ENCODE measurements at places on chromosomes 16 and 17.

- no peak for DNase-seq
Measured at GRCh38 chr17:41910701-41911391, 7.9 kb downstream of the ACLY start.

DNA sequence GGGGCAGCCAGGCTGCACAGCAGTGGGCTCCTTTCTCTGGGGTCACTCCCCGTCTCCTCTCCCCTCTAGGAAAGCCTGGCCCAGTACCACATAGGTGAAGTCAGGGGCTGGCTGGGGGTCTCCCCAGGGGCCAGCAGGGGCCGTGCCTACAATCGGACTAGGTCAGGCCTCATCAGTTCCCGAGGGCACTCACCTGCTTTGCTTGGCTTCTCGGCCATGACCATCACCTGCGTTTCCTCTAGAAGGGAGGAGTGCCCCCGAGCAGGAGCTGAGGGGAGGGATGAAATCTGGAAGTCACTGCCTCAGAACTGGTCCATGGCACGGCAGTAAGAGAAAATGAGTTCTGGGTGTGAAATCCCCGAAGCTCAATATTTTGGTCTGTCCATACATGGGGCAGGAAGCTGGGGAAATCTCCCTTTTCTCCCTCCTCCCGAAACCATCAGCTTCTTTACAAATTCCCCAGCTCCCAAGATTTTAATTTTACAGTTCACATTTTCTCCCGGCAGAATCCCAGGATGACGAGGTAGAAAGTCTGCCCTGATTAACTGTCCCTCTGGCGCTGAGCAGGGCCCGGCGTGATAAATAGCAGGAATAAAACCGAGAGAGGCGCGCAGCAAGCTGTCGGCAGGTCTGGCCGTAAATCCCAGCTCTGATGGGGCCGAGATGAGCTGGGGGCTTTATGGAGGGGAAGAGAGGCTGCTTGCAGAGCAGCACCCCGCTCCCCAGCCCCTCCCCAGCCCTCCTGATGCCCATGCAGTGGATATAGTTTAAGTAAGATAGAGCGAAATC lies 172.1 kb downstream of the RBFOX3 start:
- no peak for DNase-seq

DNA sequence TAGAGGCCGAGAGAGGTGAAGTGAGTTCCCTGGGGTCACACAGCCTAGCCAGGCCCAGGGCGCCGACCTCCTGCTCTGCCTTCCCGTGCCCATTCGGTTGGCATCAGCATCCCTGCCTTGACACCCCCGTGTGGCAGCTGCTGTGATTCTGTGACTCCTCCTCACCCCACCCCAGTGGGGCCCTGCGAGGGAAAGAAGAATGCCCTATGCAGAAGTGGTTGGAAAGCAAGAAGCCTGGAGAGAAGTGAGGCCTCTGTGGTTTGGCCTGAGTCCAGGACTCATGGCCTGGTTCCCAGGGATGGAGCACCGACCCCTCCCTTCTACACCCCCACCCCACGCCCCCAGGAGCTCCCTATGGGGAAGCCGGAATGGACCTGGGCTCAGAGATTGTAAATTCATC lies 296.2 kb downstream of the SEC14L1 start:
- DNase-seq = no peak

GRCh38 chr16:4940719-4941118 lies 3.8 kb upstream of the PPL start:
- DNase-seq = no peak

- no peak for DNase-seq
Measured at GRCh38 chr17:69227541-69227940, 1.1 kb downstream of the ABCA10 start.

- DNase-seq = no peak
Measured at GRCh38 chr16:78522327-78522726, 422.9 kb downstream of the WWOX start.

- peak; percentile 24 for DNase-seq
Measured at GRCh38 chr17:57739402-57740234, 5.5 kb downstream of the CCDC182 start.

GRCh38 chr17:74239172-74239571 lies 25.8 kb downstream of the TTYH2 start:
- no peak for DNase-seq

- DNase-seq = no peak
Measured at GRCh38 chr16:15960124-15960971, 10.9 kb downstream of the ABCC1 start.

DNA sequence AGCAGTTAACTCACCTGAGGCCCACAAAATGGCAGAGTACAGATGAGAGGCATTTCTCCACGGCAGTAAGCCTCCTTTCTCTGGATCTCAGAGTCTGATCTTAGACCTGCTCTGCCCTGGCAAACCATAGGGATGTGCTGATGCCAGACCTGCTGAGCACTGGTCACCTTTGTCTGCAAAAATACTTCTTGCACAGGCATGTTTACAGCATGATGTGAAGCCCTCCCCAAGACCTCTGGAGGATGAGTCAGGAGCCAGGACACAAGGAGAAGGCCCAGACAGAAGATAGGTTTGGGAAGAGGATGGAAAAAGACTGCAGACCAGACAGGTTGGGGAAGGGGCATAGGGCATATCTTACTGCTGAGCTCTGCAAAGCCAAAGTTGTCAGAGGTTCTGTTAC lies 426.6 kb downstream of the PMP22 start:
- DNase-seq = no peak

GRCh38 chr16:56477096-56477878 lies 25.9 kb downstream of the OGFOD1 start:
- no peak for DNase-seq

GRCh38 chr17:73064084-73064938 lies 28.2 kb downstream of the SLC39A11 start:
- DNase-seq = no peak

DNA sequence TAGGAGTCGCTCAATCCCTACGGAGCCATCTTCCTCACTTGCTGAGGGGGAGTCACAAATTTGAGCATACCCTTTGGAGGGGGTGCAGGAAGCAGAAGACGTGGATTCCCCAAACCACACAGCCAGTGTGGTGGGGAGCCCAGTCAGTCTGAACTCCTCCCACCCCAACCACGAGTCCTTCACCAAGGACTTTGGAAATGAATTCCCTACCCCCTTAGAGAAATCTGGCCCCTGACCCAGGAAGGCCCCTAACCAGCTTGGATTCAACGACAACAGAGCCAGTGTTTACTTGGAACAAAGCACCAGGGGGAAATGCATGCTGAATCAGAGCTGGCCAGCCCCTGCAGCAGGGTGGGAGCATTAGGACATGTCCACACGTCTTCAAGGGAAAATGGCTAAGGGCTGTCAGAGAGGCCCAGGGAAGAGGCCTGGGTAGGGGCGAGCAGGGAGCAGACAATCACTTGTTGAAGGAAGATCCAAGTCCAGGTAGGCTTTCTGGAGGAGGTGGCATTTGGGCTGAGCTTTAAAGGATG lies 5.5 kb upstream of the TMEM92 start:
- DNase-seq = no peak

DNA sequence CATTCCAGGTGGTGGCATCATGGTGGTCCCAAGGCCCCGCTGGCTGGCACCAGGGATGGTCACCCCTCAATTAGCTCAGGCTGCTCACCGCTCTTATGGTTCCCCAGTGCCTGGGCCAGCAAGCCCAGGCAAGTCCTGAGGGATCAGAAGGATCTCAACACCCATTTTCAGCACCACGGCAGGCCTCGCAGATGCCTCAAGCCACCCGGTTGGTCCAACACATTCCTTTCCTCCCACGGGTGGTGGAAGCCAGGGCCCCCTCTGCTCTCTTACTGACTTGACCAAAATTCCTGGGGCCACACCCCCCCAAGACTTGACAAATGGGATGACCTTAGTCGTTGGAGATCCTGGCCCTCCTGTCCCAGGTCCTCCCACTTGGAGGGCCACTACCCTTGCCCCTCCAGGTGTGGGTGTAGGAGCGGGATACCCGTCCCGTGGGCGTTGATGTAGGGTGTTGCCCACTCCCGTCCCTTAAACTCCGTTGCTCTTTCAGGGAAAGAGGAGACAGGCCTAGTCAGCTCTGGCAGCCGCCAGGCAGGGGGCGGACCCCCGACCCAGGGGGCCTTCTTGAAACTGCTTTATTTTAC lies 5.9 kb downstream of the ZNF205 start:
- DNase-seq = no peak

- no peak for DNase-seq
Measured at GRCh38 chr16:65235339-65236177, 113.7 kb upstream of the CDH11 start.

DNA sequence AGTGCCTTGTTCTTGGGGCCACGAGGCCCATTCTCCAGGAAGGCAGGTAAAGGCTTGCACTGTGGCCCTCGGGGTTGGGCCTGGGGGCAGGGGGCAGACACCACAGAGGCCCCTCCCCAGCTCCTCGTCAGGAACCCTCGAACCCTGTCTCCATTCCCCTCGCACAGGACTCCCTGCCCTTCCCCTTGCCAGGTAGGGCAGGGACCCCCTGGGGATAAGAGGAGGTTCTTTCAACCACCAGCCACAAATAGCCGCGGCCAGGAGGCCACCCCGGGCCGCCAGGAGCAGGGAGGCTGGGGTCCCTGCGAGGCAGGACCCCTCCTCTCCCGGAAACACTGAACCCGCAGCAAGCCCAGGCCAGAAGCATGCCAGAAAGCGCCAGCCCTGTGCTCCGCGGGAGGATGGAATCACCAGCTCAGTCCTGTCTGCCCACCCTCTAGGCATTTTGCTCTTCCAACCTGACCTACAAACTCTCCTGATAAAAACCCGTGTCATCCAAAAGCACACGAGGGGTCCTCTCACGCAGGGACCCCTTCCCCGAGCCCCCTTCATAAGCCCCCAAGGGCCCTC lies 45.6 kb downstream of the SLC47A1 start:
- DNase-seq = no peak

DNA sequence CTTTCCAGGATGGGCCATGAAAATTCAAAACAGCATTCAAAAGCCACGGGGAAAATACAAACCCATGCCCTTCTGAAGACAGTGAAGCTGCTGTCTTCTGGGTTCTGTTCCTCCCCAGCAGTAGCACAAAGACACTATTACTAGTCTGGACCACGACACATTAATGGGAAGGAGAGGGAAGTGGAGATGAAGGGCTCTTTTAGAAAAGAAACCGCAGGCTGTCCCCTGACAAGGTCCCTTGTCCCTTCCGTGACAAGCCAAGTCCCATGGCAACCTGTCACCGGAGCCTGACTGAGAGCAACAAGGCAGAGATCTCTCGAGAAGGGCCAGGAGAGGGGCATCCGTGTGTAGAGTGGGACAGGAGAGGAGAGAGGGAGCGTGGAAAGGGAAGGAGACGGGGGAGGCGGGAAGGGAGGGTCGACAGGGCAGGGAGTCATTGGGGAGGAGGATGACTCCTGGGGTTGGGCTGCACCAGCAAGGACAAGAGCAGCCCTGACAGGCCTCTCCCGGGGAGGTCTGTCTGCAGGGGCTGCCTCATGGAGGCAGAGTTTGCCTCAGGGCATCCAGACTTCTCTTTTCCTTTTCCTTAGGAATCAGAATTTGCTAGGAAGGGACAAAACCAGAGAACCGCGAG lies 436.2 kb downstream of the SLC39A11 start:
- DNase-seq = no peak

GRCh38 chr17:35797370-35797769 lies 1.9 kb upstream of the MMP28 start:
- DNase-seq = no peak

- DNase-seq = no peak
Measured at GRCh38 chr17:64947152-64947551, 27.9 kb upstream of the LRRC37A3 start.

DNA sequence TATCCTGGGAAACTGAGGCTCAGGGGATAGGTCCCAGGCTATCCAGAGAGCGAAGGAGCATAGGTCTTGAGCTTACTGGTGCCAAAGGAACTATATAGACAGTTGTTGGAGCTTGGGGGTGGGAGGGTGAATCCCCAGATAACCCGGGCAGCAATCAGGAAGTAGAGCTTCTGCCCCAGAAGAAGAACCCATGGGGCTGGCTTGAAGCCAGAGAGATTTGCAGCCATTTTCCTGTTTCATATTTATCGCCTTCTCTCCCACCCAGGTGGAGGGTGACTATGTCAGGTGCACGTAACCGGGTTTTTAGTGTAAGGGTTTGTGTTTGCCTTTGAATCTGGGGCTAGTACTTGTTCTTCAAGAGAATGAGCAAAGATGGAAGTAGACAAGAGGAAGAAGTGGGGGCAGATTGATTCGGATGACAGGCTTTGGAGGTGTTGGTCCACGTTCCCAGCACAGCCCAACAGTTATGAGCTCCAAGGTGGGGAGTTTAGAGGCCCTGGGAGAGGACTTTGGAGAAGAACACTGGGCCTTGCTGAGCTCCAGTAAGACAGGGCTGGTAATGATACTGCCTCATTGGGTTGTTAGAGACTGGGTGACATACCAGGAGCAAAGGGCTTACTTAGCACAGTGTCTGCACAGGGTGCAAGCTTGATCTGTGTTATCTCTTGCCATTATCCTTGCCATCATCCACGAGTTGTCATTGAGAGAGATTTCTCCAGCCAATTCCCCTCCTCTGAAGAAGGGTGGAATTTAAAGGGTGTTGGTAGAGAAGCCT lies 145.6 kb downstream of the CCDC182 start:
- peak; percentile 30 for DNase-seq

GRCh38 chr16:58119509-58119845 lies 9.7 kb downstream of the CFAP20 start:
- DNase-seq = no peak

GRCh38 chr16:85829751-85830445 lies 30.4 kb downstream of the COX4I1 start:
- DNase-seq = no peak

- peak; percentile 67 for DNase-seq
Measured at GRCh38 chr17:78725448-78726021, 56.5 kb downstream of the CYTH1 start.

- no peak for DNase-seq
Measured at GRCh38 chr16:11413907-11414595, 68.8 kb downstream of the RMI2 start.

DNA sequence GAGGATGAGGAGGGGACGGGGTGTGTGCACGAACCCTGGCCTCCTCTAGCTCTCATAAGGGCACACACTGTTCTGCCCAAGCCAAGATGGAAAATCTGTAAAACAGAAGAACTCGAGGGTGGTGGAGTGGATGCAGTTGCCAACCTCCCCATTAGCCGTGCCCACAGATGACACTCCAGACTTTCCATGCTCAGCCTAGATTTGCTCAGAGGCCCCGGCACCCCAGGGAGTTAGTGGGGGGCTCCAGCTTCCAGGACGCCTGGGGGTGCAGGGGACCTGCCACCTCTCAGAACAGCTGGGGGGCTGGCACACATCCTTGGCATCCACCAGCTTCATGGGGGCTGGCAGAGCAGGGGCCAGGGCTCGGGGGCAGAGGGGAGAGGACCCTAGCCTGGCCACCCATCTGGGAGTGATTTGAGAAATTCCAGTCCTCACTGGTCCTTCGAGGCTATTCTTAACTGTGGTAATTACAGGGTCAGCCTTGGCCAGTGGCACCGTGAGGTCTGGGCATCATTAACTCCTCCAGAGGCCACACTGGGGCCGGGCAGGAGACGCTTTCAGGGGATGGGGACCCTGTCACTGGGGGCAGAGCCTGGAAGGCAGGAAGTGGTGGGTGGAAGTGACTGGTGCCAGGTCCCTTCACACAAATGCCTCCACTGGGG lies 14.3 kb downstream of the VASN start:
- no peak for DNase-seq

GRCh38 chr16:87723226-87723623 lies 42.6 kb downstream of the KLHDC4 start:
- DNase-seq = no peak
